ENCODE measurements at places on chromosomes 1 and 21.

DNA sequence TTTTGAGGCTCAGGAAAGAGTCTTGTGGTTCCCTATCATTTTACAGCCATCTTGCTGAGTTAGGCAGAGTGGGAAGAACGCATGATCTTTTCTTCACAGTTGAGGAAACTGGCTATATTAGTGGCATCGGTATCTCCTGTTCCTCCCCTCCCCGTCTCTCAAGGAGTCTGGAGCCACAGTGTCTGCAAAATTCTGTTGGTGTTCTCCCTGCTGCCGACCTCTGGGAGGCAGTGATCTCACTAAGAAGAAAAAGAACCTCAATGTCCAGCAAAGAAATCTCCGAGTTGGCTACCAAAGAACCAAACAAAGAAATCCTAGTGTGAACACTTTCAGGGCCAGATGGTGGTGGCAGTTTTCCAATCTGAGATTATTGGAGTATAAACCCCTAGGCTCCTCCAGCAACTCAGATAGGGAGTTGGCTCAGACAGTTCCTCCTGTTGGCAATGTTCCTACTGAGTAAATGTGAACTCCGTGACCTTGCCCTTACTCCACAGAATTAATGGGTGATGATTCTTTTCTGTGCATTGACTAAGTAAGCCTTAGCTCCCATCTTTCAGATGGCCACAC lies 41.2 kb downstream of the PRAMEF20 start:
- DNase-seq: no peak

- DNase-seq: no peak
Observed at GRCh38 chr1:56150441-56151215, 428.7 kb downstream of the PLPP3 start.

DNA sequence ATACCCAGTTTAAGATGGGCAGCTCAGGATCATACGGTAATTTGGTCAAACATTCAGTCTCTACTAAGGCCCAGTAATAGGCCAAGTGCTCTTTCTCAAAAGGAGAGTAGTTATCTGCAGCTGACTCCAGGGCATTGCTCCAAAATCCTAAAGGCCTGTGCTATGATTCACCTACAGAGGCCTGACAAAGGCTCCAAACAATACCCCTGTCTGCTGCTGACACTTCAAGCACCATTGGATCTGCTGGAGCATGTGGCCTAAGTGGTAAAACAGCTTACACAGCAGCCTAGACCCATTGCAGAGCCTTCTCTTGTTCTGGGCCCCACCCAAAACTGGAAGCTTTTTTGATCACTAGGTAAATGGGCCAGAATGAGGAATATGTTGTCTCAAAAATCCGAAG lies 22.8 kb downstream of the SLAMF7 start:
- no peak for DNase-seq

DNA sequence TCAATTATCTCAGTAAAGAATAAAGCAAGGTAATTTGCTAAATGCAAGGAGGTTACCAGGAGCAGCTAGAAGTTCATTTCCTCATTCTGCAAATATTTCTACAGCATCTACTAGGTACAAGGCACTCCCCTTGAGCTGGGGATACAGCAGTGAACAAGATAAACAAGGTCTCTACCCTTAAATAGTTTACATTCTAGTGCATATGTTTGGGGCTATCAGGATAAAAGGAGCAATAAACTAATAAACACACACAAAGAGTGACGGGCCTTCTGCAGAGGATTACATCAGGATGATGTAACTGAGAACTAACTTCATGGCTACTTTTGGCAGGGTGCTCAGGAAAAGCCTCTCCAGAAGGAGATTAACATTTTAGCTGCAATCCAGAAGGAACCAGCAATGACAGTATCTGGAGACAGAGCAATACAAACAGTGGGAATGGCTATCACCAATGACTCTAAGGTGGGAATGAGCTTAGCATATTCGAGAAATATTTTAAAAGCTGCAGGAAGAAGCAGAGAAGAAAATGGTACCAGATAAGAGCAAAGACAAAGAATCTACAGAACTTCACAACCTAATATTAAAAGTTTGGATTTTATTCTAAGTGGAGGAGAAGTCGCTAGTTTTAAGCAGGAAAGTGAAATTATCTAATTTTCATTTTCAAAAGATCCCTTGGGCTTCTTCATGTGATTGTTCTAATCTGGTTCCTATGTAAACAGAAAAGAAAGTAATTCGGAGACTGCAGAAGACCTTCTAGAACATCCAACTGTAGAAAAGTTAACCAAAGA lies 25.8 kb downstream of the TP53BP2 start:
- DNase-seq: no peak

DNA sequence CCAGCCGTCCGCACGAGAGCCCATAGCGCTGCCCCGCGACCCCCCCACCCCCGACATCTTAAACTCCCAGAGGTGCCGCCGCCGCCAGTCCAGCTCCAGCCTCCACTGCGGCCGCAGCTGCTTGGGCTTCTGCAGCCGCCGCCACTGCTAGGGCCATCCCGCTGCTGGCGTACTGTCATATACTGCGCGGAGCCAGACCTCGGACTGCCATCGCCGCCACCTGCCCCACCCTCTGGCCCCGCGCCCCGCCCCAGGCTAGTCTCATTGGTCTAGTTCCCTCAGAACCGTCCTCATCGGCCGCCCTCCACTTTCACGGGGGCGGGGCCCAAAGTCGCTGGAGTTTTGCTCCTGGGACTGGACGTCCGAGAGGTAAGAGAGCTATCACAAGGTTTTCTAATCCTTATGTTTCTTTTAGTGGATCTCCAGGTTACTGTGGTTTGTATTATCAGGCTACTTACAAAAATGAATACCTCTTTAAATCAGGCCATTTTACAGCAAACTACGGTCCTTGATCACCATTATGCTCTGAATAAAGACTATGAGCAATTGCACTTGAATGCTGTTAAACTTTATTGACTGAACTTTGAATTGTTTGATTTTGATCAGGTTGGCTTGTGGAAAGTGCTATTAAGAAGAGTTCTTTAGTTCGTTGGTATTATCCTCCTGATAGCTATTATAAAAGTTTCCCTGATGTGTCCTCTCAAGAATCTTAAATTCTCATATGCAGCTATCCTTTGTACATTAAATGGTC lies 2.8 kb upstream of the CD1D start:
- DNase-seq: no peak

DNA sequence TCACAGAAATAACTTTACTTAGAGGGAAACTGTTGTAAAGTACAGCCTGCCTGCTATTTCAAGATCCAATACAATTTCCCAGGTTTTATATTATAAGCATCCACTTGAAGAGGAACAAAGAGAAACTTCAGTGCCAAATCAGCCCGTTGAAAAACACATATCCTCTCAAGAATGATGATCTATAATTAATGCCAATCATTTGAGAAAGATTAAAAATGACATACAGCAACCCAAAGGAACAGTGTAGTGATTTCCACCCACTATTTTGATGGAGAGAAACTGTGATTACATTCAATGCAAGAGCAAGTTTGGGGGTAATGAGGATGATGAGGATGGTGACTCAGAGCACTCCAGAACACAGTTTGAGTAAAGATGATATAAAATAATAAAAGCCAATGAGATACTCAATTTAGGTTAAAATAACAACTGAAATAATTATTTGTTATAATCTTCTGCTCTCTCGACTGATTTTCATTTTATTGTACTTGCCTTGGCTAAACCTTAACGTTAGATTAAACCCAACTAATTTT lies 715.5 kb downstream of the NCAM2 start:
- no peak for DNase-seq
